Stimulated activated CD8-positive, alpha-beta memory T cell treated with anti-CD3 and anti-CD28 coated beads, Interleukin-7, amount 100 ng/mL, for 48 hours (primary cell): ENCODE measurements at places on chromosomes 1 and 21.

- DNase-seq, result no peak
Observed at GRCh38 chr1:11198851-11199594, 9.9 kb downstream of the ANGPTL7 start.

GRCh38 chr1:205513774-205514173 lies 9.3 kb downstream of the CDK18 start:
- DNase-seq, result no peak

DNA sequence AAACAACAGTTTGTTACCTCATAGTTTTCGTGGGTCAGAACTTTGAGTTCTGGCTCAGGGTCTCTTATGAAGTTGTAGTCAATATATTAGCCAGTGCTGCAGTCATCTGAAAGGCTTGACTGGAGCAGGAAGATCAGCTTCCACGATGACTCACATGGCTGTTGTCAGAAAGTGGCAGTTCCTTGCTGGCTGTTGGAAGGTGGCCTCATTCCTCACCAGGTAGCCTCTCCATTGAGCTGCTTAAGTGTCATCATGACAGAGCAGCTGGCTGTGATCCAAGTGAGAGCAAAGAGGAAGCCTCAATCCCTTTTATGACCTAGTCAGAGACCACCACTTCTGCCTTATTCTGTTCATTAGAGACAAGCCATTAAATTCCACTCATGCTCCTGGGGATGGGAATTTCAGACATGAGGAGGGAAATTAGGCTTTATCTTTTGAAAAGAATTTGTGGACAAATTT lies 5.6 kb downstream of the OSBPL9 start:
- no peak for DNase-seq

GRCh38 chr21:38628349-38628748 lies 130.1 kb upstream of the ERG start:
- DNase-seq, result no peak

GRCh38 chr1:184810735-184811343 lies 56.2 kb upstream of the EDEM3 start:
- no peak for DNase-seq

DNA sequence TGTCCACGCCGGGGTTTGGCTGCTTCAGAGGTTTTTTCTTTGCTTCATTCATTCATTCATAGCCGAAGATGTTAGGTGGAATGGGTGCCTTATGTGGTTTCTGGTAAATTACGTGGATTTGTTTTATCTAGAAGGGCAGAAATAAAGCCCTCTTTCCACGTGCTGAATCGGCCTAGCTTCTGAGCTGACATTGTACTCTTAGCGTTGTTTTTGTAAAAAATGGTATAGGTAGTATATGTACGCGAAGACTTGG lies 1.5 kb downstream of the GALNT2 start:
- DNase-seq, result no peak

DNA sequence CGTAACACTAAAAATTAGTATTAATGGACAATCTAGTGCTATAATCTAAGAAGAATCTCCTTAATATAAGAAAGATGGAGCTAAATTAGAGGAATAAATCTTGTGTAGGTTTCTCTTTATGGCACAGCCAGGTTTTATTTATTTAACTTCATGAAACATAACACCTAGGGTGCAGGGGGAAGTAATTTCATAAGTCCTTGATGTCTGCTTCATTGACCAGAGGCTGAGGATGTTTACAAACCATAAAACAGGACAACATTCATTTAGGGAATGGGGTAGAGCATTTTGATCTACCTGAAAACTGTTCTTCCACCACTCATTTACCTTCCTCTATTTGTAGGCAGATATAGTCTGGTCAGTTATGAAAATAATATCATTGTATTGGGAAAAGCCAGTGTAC lies 95.5 kb downstream of the NGF start:
- DNase-seq, result no peak

- no peak for DNase-seq
Observed at GRCh38 chr1:11563560-11564069, 84.7 kb downstream of the DISP3 start.

DNA sequence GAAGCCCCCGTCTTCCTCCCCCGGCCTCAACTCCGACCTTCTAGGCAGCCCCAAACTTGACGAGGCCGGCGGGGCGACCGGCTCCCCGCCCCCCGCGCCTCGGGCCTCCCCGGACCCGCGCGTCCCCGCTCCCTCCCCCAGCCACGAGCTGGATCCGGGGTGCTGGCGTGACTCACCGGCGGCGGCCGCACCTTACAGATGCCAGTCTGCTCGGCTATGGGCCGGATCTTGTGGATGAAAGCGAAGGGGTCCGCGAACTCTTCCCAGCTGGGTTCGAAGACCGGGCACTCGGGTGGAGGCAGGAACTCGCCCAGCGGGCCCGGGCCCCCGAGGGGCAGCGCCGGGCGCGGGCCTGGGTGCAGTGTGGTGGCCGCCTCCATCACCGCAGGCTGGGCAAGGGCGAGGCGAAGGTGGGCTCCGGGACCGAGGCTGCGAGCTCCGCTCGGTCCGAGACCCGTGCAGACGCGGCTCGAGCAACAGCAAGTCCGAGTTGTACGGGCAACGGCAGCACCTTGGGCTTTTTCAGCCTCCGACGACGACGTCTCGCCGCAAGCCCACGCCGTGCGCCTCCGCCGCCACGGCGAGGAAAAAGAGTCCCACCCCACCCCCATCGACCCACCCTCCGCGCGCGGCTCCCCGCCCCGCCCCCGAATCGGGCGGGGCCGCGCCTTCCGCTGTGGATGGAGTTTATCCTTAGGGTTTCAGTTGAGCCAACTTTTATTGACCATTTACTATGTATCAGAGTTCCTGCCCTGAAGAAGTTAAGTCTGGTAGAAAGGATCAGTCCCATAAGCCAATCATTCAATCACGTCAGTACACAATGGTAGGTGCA lies at the start of gene KDM5B:
TSS of gene KDM5B (minus strand) at position 496 of the 832 bp plus-strand sequence. CDS start at position 380, 116 bp downstream.
- DNase-seq, result peak; percentile 51

DNA sequence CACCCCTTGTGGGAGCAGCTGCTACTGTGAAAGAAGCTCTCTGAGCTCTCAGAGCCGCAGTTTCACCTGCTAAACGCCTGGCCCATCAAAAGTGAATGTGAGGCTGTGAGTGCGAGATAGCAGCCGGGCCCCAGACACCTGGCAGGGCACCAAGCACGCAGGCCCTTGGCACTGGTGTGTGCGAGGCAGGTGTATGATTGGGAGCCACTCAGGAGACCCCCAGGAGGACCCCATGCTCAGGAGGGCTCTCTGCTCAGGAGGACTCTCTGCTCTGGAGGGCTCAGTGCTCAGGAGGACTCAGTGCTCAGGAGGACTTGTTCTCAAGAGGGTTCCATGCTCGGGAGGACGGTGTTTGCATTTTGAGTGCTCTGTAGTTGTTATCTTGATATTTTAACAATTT lies 14.3 kb upstream of the ADARB1 start:
- no peak for DNase-seq

DNA sequence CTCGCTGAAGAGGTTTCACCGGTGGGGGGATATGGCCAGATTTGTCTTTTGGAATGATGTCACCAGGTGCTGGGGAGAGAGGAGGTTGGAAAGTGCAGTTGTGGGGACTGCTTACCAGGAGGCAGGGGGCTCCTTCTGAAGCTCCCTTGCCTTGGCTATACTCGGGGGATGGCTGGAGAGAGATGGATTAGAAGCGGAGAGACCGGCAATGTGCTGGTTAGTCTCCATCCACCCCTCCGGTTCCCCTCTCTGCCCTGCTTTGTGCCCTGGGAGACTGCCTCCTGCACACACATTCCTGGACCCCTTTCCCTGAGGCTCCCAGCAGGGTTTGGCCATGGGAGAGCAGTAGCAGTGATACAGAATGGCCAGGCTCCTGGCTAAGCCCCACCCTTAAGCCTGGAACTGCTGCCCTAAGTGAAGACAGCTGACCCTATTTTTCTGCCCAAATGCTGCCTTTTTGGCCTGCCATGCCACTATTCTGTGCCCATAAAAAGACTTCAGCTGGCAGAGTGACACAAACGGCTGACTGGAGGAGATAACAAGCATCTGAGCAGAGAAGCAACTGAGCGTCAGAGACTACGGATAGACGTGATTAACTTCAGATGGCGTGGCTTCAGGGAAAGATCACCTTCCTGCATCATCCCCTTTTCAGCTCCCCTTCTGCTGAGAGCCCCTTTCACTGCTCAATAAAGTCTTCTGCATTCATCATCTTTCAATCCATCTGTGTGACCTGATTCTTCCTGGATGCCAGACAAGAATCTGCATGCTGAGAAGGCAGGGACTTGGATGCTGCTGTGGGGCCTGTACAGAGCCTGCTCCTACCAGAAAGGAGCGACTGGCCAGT lies 14.5 kb upstream of the VPS13D start:
- DNase-seq, result no peak

- no peak for DNase-seq
Observed at GRCh38 chr1:26349188-26349876, 4.6 kb downstream of the CRYBG2 start.

DNA sequence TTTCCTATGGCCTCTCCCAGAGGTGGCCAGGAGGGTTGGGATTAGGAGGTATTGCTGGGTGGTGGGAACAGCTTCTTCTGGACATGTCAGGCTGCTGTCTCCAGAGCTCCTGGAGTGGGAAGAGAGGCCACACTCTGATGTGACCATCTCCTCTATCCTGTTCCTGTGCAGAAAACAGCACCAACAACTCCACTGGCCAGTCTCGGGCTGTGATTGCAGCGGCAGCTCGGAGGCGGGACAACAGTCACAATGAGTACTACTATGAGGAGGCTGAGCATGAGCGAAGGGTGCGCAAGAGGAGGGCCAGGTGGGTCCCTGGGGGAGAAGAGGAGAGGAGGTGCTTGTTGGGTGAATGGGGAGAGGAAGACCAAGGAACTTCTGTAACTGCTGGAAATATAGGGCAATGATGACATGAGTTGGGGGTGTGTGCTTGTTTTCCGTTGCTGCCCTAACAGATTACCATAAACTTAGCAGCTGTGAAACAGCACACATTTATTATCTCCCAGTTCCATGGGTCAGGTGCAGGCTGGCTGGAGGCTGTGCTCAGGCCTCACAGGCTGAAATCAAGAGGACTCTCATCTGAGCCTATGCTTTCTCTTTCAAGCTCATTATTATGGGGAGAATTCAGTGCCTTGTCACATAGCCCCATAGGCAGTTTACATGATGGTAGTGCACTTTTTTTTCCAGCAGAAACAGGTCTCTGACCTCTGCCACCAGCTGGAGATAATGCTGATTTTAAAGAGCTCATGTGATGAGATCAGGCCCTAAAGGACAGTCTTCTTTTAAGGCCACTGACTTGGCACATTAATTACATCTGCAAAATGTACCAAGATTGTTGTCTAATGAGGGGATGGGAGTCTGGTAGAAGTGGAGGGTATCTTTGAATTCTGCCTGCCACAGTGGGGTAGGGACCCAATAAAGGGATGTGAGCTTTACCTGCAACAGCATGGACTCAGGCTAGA lies 20.8 kb downstream of the VANGL2 start:
- no peak for DNase-seq

DNA sequence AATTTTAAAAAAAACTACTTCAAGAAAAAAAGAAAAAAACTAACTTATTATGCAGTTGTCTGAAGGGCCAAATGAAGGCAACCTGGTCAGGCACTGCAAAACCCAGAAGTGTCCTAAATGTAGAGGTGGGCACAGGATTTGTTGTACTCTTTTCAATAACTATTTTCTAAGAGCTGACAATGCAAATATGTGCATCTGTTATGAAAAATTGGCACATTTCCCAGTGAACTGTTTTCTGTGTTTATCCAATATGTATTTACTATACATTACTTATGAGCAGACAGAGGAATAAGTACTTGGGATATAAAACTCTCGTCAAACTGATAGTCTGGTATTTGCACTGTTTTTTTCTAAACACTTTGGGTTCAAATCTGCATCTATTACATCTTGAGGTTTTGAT lies 188.0 kb upstream of the C21orf91 start:
- no peak for DNase-seq

DNA sequence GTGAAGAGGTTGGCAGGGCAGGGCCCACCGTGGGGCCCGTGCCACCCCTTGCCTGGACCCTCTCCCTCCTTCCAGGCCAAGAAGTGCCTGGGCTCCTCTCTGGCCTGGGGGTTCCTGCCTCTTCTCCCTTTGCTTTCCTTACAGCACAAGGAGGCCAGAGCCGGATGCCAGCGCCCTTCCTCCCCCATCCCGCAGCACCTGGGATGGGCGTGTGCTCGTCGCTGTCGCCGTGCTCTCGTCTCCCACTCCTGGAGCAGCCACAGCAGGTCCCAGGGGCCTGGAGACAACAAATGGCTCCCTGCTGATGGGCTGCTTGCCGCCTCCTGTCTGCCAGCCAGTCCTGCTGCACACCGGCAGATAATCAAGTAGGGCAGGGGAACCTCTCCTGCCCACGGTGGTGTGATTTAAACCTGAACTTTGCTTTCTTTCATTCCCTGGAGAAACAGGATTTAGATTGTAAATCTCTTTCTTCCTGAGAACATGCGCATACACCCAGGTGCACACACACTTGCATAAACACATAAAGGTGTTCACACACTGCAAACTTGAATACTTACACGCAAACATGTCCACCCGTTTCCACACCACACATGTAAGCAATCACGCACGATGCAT lies 50.8 kb upstream of the POU3F1 start:
- no peak for DNase-seq

GRCh38 chr1:167720965-167721616 lies 691 bp upstream of the MPZL1 start:
- no peak for DNase-seq

DNA sequence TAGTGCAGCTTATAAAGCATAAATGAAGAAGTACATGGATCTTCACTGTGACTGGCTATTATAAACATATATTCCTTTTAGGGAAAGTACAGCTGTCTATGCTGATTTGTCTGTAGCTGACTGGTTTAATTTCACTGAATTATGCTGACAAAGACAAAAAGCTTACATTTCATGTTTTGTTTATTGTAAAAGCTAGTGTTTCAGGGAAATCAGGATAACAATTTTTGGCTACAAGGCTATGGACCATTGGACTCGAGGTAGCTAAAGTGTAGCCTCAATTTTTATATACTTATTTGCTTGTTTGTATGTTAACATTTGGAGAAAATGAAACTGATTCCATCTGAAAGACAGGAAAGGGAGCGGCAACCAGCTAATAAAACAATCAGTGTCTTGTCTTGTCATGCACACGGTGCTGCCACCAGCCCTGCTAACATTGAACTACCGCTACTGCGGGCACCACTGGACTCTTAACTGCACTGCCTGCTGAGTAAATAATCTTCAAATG lies 480.2 kb downstream of the COL11A1 start:
- DNase-seq, result no peak

DNA sequence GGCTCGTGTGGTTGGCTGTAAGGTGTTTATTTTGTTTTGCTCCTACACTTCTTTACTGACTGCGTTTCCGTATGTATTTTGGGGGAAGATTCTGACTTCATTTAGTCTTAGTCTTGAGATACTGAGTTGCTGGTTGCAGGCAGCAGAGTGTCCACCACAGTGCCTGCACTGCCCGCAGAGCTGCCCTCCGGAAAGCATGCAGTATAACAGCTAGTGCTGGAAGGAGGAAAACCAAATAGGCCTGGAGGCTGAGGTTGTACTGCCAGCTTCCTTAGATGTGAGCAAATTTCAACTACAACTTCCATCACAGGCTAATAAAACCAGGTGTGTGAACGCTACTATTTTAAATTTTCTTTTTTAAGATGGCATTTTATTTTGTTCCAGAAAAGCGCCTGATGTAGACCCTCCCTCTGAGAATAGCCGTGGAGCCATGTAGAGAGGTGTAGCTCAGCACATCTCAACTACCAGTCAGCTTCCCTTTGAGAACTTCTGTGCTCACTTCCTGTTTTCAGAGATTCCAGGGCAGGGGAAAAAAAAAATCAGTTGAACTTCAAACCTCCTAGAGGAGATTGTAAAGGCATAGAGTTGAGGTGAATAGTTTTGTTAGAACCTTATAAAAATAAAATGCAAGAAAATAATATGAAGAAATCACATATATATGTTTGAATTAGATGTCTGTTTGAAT lies 17.6 kb downstream of the LMO4 start:
- DNase-seq, result no peak

GRCh38 chr1:39754026-39754570 lies 15.4 kb downstream of the PPIE start:
- DNase-seq, result no peak
